T-helper 17 cell (primary cell): ENCODE measurements at places on chromosomes 3 and 15. TPM values are rescaled to one million over a fixed set of nuclear protein-coding genes. Genes with fewer than 3 reads are reported as not detected.

- DNase-seq, result no peak
Observed at GRCh38 chr15:65385870-65386258, 8.1 kb upstream of the IGDCC3 start.

FOXB1 gene
- 0.21 TPM for total RNA-seq

SEMA7A gene
- 2.2 TPM for total RNA-seq

POLG gene
- 114 TPM for total RNA-seq

HTR3E gene
- total RNA-seq, result not detected

DNA sequence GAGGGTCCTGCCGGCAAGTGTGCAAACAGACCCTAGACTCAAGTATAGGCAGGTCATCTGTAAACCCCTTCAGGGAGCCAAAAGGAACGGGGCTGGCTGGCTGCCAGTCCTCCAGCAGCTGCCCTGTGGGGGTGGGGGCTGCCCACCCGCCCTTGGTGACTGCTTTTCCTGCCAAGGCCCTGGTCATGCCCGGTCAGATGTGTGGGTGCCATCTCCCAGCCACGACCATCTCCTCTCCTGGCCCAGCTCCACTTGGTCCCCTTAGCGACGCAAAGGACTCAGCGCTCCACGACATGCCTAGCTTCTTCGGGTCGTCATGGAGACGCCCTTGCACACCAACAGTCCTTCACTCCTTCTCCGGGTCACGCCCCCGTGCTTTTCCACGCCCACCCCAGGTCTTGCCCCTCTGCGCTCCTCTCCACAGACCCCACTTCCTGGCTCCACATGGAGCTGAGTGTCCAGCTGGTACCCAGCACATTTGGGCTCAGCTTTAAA is 2.4 kb downstream of the MUC4 start:
- DNase-seq, result no peak
